ENCODE measurements at places on chromosomes 7 and 10.

DNA sequence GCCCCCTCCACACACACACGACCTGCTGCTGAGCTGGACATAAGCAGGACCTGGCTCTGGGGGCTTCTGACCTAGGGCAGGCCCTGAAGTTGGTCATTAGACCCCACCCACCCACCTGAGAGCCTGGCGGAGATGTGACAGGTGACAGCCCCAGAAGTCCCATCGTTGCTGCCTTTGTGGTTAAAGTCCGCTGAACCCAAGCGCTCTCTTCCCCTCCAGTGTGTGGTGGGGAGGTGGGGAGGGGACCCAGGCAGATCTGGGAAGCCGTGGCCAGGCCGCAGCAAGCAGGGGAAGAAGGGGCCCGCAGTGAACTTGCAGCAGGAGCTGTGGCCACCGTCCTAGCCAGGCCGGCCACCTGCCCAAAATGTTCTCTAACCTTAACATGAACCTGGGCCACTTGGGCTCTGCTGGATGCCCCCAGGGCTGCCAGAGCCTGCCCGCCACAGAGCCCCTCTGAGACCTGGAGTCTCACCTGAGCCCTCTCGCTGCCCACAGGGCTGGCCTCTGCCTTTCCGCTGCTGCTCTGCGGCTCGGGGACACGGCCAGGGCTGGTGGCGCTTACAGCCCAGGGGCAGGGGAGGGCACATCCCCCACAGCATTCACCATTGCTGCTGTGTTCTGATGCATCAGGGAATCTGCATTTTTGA is 65.1 kb downstream of the LHPP start:
- DNase-seq: no peak

DNA sequence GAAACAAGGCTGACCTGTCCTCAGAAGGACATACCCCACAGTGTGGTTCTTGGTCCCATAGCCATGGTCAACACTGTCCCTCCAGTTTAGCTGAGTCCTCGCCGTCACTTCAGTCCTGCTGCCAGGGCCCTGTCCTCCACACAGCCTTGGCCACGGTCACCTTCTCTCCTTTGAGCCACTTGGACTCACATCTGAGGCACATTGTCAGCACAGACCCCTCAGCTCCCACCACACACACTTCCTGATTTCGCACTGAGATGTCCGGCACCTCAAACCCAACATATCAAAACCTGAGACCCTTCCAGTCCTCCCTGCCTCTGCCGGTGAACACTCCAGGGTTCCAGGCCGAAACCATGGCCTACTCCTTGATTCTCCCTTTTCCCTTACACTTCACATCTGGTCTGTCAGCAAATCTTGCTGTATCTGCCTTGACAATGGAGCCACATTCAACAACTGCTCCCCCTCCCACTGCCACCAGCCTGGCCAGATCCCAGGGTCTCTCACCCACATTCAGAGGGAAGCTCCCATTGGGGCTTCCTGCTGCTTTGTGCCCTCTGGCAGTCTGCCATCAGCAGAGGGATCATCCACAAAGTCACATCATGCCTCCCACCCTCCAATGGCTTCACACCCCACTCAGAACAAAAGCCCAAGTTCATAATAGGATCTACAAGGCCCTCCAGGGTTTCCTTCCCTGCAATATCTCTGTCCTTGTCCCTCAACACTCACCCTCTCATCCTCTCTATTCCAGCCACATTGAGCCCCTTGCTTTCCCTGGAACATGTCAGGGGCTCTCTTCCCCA is 219.6 kb upstream of the SHH start:
- DNase-seq: no peak

GRCh38 chr7:36911788-36912187 is 187.5 kb upstream of the AOAH start:
- DNase-seq: no peak

DNA sequence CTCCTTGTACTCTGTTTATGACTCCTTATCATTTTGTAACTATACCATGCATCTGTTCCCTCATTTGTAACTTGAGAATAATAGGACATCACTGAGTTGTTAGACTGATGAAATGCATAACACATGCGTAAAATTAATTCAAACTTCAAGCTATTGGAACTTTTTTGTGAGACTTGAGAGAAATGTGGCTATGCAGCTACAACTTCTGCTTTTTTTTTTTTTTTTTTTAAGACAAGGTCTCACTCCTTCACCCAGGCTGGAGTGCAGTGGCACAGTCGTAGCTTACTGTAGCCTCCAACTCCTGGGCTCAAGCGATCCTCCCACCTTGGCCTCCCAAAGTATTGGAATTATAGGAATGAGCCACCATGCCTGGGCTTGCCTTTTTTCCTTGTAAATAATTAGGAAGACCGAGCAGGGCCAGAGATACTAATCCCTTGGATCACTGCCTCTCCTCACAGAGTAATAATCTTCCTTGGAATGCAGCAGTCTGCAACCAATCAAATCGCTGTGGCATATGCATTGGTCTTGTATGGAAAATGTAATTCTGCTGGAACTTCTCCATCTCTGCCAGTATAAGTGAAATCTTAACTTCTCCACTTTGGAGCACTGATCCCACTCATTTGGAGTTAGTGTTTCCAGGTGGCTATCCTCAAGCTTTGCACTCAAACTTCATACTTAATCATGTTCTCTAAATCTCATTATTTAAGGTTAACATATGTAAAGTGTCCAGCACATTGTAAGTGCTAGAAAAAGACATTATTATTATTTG is 2.0 kb upstream of the PANK1 start:
- DNase-seq: no peak

GRCh38 chr7:117362294-117362888 is 39.5 kb upstream of the WNT2 start:
- DNase-seq: no peak

- DNase-seq: no peak
Observed at GRCh38 chr7:1246871-1247526, 14.3 kb downstream of the UNCX start.

- DNase-seq: no peak
Observed at GRCh38 chr7:127514499-127514898, 70.9 kb downstream of the GCC1 start.

GRCh38 chr7:26340476-26341018 is 48.9 kb downstream of the SNX10 start:
- DNase-seq: no peak

- DNase-seq: no peak
Observed at GRCh38 chr7:142646386-142647140, 102.7 kb upstream of the PRSS1 start.

- no peak for DNase-seq
Observed at GRCh38 chr7:111370002-111370401, 192.3 kb downstream of the IMMP2L start.

GRCh38 chr7:83541187-83541960 is 107.6 kb downstream of the SEMA3E start:
- DNase-seq: no peak

GRCh38 chr7:81725003-81725811 is 44.6 kb downstream of the HGF start:
- no peak for DNase-seq

DNA sequence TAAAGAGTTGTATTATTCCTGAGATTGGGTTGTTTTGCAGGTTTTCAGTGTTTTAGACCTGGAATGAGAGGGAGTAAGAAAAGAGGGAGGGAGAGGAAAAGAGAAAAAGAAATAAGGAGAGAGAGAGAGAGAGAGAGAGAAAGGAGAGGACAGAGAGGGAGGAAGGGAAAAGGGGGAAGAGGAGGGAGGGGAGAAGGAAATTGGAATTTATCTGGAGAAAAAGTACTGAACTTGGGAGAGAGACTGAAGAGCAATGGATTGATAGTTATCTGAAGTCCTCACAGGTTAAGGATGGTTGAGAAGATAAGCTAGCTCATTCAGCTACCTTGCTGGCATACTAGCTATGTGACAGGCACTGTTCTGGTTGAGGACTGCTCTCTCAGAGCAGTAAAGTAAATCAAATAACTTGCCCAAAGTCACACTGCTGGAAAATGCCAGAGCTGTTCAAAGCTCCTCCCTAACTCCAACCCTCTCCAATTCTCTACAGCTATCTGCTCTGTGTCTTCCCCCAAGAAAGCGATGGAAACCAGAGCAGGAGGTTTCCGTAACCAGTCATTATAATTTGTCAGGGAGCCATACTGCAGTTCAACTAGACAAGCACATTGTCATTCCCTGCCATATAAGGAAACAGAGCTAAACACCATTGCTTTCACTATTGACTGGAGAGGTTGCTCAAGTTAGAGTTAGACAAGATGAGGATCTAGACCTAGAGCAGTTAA is 10.7 kb downstream of the CALD1 start:
- no peak for DNase-seq

GRCh38 chr10:131961777-131962662 is 19.7 kb downstream of the BNIP3 start:
- DNase-seq: no peak

GRCh38 chr10:51014680-51015389 is 59.5 kb upstream of the PRKG1 start:
- DNase-seq: no peak

GRCh38 chr7:30143748-30144251 is 9.0 kb downstream of the MTURN start:
- DNase-seq: no peak

DNA sequence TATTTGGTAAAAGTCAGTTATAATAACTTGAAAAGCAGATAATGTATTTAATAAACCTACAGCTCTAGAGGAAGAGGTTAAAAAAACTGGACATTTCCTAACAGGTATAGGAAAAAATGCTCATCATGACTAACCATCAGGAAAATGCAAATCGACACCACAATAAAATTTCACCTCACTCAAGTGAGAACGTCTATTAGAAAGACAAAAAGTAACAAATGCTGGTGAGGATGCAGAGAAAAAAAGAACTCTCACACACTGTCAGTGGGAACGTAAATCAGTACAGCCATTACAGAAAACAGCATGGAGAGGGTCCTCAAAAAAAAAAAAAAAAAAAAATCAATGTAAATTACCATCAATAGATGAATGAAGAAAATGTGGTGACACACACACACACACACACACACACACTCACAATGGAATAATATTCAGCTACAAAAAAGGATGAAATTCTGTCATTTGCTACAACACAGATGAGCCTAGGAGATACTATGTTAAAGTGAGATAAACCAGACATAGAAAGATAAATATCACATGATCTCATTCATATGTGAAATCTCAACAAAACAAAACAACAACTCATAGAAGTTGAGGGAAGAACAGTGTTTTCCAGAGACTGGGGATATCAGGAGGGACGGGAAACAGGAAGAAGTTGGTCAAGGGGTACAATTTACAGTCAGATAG is 20.1 kb downstream of the EPC1 start:
- no peak for DNase-seq

GRCh38 chr7:69438584-69439412 is 159.5 kb upstream of the AUTS2 start:
- DNase-seq: no peak

GRCh38 chr7:88757371-88757770 is 2.1 kb upstream of the ZNF804B start:
- no peak for DNase-seq

Measured in upper lobe of left lung (tissue), 6 donors.